ENCODE measurements at places on chromosomes 3 and 15. TPM values are rescaled to one million over a fixed set of nuclear protein-coding genes. Genes with fewer than 3 reads are reported as not detected.
A peak's percentile ranks its signal among the peaks of the same experiment; 100 is the strongest.

- no peak overlapping the region for H3K27ac ChIP-seq
- no peak for DNase-seq
- peaks cover 45% of the 10 kb centered on the region for H3K4me1 ChIP-seq
- no peak overlapping the region for H3K4me3 ChIP-seq
- peaks cover 18% of the 10 kb centered on the region for H3K36me3 ChIP-seq
Observed at GRCh38 chr3:62131620-62132019, 241.7 kb downstream of the FEZF2 start.

GRCh38 chr15:62503451-62503850 lies 338.4 kb upstream of the C2CD4B start:
- no peak overlapping the region for H3K27ac ChIP-seq
- H3K4me1 ChIP-seq = peaks cover 57% of the 10 kb centered on the region
- no peaks in the 10 kb centered on the region for H3K27me3 ChIP-seq
- DNase-seq = no peak
- no peak overlapping the region for H3K4me3 ChIP-seq

DNA sequence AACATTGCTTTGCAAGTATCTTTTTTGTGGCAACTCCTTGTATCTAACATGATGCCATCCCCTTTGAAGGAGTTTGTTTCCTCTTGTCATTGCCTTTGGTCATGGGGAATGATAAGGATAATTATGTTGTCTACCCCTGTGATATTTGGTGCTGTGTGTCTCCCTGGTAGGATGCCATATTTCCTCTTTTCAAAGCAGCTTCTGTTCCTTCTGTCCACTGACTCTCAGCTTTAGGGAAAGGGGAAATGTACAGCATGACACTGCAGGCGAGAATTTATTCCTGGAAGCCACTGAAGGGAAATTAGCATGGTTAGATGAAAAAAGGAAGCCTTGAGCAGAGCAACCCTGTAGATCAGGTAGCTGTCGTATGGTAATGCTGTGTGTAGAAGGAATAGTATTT lies 576.7 kb downstream of the CADM2 start:
- H3K4me3 ChIP-seq = no peak overlapping the region
- no peaks in the 10 kb centered on the region for H3K4me1 ChIP-seq
- H3K36me3 ChIP-seq = no peaks in the 10 kb centered on the region
- no peak overlapping the region for H3K27ac ChIP-seq

GRCh38 chr3:195270079-195270816 lies 711 bp downstream of the XXYLT1 start:
- H3K27ac ChIP-seq = peak overlapping the region; percentile 51
- H3K4me1 ChIP-seq = peaks cover 24% of the 10 kb centered on the region
- H3K4me3 ChIP-seq = peak overlapping the region; percentile 91
- H3K36me3 ChIP-seq = peaks cover 10% of the 10 kb centered on the region

- H3K27me3 ChIP-seq = no peaks in the 10 kb centered on the region
- H3K27ac ChIP-seq = no peak overlapping the region
- peaks cover 21% of the 10 kb centered on the region for H3K4me1 ChIP-seq
- peak overlapping the region; percentile 1 for H3K4me3 ChIP-seq
- no peak for DNase-seq
- H3K36me3 ChIP-seq = no peaks in the 10 kb centered on the region
Observed at GRCh38 chr3:190000187-190000860, 120.4 kb downstream of the P3H2 start.

DNA sequence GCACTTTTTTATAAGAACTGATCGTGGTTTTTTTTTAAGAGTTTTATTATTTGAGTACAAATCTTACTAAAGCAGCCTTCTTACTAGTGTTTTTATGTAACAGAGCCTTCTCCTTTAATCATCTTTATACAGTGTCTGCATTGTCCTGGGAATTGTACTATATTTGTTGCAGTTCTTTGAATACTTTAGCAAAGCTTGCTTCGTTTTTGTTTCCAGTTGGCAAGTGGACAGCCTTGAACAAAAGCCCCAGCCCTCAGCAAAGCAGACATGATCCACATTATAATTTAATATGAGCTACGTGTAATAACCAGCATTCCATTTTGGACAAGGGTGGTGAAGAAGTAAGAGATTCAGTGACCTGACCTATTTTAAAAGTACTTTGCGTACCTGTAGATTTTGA lies 112.2 kb upstream of the FLNB start:
- H3K36me3 ChIP-seq = peaks cover 26% of the 10 kb centered on the region
- H3K4me1 ChIP-seq = no peaks in the 10 kb centered on the region
- no peaks in the 10 kb centered on the region for H3K27me3 ChIP-seq
- no peak overlapping the region for H3K27ac ChIP-seq
- H3K4me3 ChIP-seq = no peak overlapping the region
- DNase-seq = no peak

GRCh38 chr15:70558406-70559264 lies 204.7 kb downstream of the UACA start:
- H3K4me1 ChIP-seq = no peaks in the 10 kb centered on the region
- H3K27ac ChIP-seq = no peak overlapping the region
- no peak for DNase-seq

DNA sequence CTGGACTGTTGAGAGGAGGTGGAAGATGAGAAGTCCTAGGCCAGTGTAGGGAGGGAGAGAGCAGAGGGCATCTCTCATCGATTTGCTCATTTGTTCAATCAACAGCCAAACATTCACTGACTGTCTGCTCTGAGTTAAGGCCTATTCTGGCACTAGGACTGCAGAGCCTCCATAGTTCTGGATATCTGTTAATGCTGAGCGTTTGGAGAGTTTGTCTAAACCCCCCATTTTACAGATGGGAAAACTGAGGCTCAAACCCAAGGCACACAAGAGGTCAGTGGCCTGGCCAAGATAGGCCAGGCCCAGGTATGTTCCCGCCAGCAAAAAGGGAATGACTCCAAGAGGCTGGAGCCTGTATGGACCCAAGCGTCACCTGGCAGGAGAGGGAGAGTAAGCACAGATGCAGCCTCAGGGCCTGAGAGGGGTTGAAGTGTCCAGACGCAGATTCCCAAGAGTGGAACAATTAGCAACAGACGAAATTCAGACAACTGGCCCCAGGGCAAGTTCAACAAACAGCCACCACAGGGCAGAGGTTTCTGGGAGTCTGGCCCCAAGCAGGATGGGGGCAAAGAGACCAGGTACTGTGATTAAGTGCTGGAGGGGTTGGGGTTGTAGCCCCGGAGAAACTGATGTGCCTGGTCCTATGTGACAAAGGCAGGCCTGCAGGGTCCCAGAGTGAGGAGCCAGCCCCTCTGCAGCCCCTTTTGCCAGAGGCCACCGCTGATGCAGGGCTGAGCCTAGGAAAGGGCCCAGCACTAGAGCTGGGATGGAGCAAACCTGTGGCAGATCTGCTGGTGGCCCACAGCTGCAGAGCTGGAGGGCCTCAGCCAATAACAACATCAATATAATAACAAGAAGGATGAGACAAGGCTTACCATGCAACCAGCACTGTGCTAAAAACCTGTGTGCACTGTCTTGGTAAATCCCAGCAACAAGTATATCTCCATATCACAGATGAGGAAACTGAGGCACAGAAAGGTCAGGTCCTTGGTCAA lies 245.1 kb upstream of the TLE3 start:
- H3K27me3 ChIP-seq = peaks cover 4% of the 10 kb centered on the region
- no peak overlapping the region for H3K4me3 ChIP-seq
- no peaks in the 10 kb centered on the region for H3K36me3 ChIP-seq
- no peak overlapping the region for H3K27ac ChIP-seq
- DNase-seq = peak; percentile 50

DNA sequence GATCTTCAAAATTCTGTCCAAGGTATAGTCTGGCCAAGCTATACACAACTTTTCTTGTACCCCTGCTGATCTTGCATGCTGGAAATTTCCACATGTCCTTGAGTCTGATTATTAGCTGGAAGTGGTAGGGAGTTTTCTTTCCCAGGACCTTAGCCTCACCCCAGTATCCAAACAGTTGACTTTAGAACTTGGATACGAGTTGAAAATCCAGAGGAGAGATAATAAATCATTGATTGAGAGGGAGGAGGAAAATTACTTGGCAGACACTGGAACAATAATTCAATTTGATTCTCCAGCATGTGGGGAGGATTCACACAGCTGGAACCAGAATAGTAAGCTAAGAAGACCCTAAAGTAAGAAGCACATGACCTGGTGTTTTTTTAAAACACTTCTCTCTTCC lies 116.4 kb downstream of the IL5RA start:
- H3K27ac ChIP-seq = no peak overlapping the region
- no peaks in the 10 kb centered on the region for H3K36me3 ChIP-seq
- no peak for DNase-seq
- H3K27me3 ChIP-seq = no peaks in the 10 kb centered on the region
- H3K4me3 ChIP-seq = no peak overlapping the region

- H3K36me3 ChIP-seq = no peaks in the 10 kb centered on the region
- peaks cover 22% of the 10 kb centered on the region for H3K4me1 ChIP-seq
- DNase-seq = no peak
- no peak overlapping the region for H3K4me3 ChIP-seq
- no peak overlapping the region for H3K27ac ChIP-seq
- peaks cover 30% of the 10 kb centered on the region for H3K27me3 ChIP-seq
Observed at GRCh38 chr3:169510693-169511010, 152.9 kb downstream of the MECOM start.

- no peak overlapping the region for H3K27ac ChIP-seq
- no peaks in the 10 kb centered on the region for H3K27me3 ChIP-seq
- peaks cover 3% of the 10 kb centered on the region for H3K36me3 ChIP-seq
- H3K4me3 ChIP-seq = no peak overlapping the region
Observed at GRCh38 chr3:126903521-126903920, 79.4 kb upstream of the PLXNA1 start.

- DNase-seq = no peak
- H3K27ac ChIP-seq = no peak overlapping the region
- no peaks in the 10 kb centered on the region for H3K4me1 ChIP-seq
Observed at GRCh38 chr15:58966698-58967097, 20.8 kb upstream of the RNF111 start.

DNA sequence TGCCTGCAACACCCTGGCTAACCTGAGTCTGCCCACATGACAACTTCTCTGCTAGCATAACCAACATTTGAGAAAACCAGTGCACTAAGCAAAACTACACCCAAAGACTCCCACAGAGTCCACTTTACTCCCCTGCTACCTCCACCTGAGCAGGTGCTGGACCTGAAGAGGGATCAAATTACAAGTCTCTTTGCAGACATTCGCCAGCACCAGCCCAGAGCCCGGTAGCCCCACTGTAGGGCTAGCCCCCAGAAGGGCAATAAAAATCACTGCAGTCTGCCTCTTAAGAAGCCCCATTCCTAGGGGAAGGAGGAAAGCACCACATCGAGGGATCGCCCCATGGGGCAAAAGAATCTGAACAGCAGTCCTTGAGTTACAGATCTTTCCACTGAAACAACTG lies 472.2 kb downstream of the GRM7 start:
- H3K4me3 ChIP-seq = no peak overlapping the region
- no peak overlapping the region for H3K27ac ChIP-seq
- H3K36me3 ChIP-seq = no peaks in the 10 kb centered on the region

GRCh38 chr3:58704745-58705144 lies 38.2 kb upstream of the FAM3D start:
- no peak overlapping the region for H3K4me3 ChIP-seq
- H3K4me1 ChIP-seq = no peaks in the 10 kb centered on the region
- DNase-seq = no peak

DNA sequence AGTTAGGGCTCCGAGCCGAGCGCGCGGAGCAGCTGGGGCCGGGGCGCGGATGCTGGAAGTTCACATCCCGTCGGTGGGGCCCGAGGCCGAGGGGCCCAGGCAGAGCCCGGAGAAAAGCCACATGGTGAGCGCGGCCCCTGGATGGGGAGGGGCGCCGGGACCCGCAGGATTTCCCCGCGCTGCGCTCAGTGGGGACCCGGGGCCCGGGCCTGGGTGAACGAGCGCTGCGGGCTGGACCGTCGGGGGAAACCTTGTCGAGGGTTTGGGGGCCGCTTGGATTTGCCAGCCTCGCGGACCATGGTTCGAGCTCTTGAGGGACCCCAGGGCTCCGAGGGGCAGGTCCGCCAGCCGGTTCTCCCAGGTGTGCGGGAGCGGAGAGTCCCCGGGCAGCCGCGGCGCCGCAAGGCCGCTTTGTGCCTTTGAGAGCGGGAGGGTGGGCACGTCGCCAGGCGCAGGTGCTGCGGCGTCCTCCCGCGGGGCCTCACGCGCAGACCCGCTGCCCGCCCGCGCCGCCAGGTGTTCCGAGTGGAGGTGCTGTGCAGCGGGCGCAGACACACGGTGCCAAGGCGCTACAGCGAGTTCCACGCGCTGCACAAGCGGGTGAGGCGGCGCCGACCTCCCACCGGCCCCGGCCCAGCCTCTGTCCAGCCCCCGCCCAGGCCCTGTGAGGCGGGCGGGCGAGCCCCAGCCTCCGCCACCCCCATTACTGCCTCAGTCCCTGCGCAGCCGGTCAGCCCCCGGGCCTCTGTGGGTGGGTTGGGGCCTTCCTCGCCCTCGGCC lies at the start of gene SNX22:
Gene SNX22 (plus strand): TSS at position 5 of the 780 bp plus-strand sequence. CDS start 45 bp downstream, at position 50.
- H3K36me3 ChIP-seq = peaks cover 4% of the 10 kb centered on the region
- no peak within 1 kb of the TSS for H3K27ac ChIP-seq
- no peak for DNase-seq
- peak within 1 kb of the TSS; percentile 90 for H3K4me3 ChIP-seq

- H3K27ac ChIP-seq = no peak overlapping the region
- H3K4me3 ChIP-seq = no peak overlapping the region
- peaks cover 12% of the 10 kb centered on the region for H3K4me1 ChIP-seq
- peaks cover 7% of the 10 kb centered on the region for H3K36me3 ChIP-seq
- no peaks in the 10 kb centered on the region for H3K27me3 ChIP-seq
Observed at GRCh38 chr15:95884276-95884675, 446.2 kb upstream of the NR2F2 start.

DNA sequence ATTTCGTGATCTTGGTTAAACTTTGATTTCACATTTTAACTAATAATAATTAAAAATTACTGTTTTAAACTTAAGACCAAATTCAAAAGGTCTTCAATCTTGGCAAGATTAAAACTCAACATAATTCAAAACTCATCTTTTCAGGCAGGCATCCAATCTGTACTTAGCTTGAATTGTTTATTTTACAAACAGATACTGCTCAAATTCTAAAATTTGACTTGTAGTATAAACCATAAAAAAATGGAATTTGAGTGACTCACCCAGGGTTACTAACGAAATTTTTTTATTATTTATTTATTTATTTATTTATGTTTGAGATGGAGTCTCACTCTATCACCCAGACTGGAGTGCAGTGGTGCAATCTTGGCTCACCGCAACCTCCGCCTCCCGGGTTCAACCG lies 64.4 kb downstream of the GAP43 start:
- H3K36me3 ChIP-seq = no peaks in the 10 kb centered on the region
- DNase-seq = no peak
- H3K4me1 ChIP-seq = peaks cover 13% of the 10 kb centered on the region
- no peak overlapping the region for H3K27ac ChIP-seq
- no peaks in the 10 kb centered on the region for H3K27me3 ChIP-seq
- H3K4me3 ChIP-seq = no peak overlapping the region

NUP210 gene
- 21.6 TPM for total RNA-seq

PHLDB2 gene
- total RNA-seq = 43.5 TPM

KCNMB3 gene
- total RNA-seq = 2.0 TPM

HESX1 gene
- 0.40 TPM for total RNA-seq

SOX14 gene
- 0.29 TPM for total RNA-seq

SLC28A1 gene
- total RNA-seq = 0.31 TPM

TMEM207 gene
- not detected for total RNA-seq

ST8SIA2 gene
- total RNA-seq = 16.8 TPM
